Stimulated activated CD8-positive, alpha-beta memory T cell treated with anti-CD3 and anti-CD28 coated beads, Interleukin-2, amount 100 ng/mL, for 1 hour (primary cell): ENCODE measurements at places on chromosomes 11 and 22.

- no peak for DNase-seq
Observed at GRCh38 chr11:82523141-82523540, 210.5 kb downstream of the FAM181B start.

GRCh38 chr22:28442711-28443525 lies 236.7 kb downstream of the TTC28 start:
- DNase-seq: no peak

DNA sequence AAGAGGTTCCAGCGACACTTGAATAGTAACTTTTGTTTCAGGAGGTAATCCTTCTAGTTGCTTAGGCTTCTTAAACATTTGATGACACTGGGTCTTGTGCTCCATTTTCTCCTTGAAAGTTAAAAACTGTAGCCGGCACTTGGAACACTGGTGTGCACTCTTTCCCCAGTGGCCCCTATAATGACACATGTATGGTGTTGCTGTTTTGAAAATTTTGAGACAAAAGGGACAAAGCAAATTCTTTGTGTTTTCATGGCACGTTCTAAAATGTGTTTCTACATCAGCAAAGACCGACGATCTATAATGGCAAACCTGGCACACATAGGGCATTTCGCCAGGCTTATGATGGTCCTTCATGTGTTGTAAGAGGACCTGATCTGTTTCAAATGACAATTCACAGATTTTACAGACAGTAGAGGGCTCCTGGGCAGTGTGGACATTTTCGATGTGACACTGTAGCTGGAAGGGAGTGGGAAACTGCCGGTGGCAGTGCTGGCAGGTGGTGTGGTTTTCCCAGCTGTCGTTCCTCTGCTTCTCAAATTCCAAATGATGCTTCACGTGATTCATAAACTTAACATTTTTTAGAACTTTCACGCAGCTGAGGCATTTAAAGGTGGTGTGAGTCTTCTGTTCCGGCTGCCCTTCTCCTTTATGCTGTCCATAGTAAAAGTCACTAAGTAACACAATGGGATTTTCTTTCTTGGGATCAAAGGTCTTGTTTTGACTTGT lies 20.5 kb downstream of the ZNF280B start:
- no peak for DNase-seq

DNA sequence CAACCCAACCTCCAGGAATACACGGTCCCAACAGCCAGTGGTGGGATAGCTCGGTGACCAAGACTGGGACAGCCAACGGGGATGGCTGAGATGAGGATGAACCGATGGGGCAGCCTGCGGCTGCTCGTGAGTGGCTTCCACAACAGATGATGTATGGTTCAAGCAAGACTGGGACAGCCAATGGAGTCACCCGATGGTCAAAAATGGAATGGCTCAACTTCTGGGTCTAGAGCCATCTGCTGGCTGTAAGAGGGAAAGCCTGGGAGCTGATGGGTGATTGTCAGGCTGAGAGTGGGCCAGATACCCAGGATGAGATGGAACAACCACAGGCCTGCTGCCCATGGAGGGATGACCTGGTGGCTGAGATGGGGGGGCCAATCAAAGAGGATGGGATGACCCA lies 35.5 kb downstream of the SYT7 start:
- no peak for DNase-seq

GRCh38 chr22:50739894-50740293 lies 1.9 kb downstream of the ACR start:
- DNase-seq: no peak

DNA sequence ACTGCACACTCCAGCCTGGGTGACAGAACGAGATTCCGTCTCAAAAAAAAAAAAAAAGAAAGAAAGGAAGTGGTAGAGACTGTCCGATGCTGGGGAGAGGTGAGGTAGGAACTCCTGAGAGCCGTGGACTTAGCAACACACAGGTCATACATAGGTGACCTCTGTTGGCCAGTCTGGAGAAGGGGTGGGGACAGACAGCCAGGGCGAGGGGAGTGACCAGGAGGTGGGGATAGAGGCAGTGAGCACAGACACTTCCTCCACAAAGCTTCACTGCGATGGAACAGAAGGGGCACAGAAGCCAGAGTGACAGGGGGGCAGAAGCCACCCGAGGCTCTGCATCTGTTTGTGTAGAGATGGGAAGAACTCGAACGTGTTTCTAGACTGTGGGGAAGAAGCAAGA lies 47.1 kb downstream of the MYH9 start:
- no peak for DNase-seq

- no peak for DNase-seq
Observed at GRCh38 chr11:79434283-79434682, 6.5 kb downstream of the TENM4 start.

DNA sequence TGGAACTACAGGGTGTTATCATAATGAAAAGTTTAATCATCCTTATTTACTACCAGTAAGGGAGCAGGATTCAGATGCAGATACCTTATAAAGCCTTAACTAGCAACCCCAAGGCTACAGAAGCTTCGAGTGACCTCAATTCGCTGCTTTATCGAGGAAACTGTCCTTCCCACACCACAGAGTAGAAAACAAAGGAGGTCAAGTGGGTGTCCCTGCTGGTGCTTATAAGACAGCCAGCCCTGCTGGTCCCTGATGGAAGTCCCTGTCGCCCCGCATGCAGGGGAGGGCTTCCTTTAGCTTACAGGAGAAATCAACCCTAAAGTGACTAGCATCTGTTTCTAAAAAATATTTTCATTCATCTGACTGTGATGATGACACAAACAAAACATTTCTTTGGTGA lies 7.3 kb downstream of the MN1 start:
- no peak for DNase-seq

DNA sequence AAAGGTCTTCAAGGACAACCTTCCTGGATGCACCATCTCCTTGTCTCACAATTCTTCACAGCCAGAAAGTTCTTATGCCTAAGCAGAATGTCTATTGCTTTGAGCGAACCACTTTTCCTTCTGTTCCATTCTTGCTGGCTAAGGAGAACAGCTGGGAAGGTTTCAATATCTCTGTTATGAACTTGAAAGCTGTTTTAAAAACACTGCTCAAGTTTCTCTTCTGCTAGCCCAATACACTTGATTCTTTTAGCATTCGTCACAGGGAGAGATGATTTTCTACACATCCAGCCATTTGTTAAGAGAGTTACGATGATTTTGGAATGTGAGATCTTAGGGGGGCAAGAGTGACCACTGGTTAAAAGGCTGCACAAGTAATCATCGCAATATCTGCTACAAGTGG lies 249.3 kb downstream of the KIRREL3 start:
- no peak for DNase-seq

GRCh38 chr22:47011131-47011858 lies 248.8 kb downstream of the TBC1D22A start:
- DNase-seq: no peak

DNA sequence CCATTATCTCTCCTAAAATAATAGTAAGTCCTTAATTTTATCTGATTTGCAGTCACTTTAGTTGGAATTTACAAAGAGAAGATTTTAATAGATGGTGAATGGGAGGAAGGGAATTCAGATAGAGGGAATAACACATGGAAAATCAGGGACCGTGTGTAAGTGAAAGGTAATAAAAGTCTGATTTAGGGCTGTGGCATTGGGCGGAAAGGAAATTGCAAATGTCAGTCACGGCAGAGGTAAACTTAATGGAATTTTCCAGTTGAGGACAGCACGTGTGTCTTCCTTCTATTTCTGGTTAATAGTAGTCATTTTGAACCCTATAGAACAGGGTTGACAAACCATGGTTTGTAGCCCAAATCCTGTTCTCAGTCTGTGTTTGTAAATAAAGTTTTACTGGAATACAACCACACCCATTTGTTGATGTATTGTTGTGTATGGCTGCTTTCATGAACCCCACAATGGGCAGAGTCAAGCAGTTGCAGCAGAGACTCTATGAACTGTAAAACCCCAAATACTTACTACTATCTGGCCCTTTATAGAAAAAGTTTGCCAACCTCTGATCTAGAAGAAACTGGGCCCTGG lies 34.1 kb downstream of the PACS1 start:
- DNase-seq: no peak

GRCh38 chr11:17314232-17314547 lies 37.4 kb upstream of the NCR3LG1 start:
- no peak for DNase-seq

DNA sequence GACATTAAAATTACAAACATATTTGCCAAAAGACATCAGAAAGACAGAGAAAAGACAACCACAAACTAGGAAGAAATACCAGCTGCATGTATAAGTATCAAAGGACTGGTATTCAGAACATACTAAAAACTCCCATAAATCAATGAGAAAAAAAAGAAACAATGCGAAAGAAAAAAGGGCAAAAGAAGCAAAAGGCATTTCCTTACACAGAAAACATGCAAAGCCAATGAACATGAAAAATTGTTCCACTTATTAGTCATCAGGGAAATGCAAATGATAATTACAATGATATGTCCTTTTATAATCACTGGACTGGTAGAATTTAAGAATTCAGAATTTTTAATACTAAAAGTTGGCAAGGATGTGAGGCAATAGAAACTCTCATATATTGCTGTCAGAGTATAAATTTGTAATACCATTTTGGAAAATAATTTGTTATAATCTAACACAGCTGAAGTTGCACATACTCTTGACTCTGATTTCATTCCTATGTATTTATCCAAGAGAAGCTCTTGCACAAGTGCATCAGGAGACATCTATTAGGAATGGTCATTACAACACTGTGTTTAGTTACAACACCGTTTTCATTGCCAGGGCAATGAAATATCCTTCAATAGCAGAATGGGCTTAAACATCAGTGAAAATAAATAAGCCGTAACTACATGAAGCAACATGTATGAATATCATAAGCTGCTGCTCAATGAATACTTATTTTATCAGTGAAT lies 279.7 kb downstream of the SWAP70 start:
- DNase-seq: no peak

DNA sequence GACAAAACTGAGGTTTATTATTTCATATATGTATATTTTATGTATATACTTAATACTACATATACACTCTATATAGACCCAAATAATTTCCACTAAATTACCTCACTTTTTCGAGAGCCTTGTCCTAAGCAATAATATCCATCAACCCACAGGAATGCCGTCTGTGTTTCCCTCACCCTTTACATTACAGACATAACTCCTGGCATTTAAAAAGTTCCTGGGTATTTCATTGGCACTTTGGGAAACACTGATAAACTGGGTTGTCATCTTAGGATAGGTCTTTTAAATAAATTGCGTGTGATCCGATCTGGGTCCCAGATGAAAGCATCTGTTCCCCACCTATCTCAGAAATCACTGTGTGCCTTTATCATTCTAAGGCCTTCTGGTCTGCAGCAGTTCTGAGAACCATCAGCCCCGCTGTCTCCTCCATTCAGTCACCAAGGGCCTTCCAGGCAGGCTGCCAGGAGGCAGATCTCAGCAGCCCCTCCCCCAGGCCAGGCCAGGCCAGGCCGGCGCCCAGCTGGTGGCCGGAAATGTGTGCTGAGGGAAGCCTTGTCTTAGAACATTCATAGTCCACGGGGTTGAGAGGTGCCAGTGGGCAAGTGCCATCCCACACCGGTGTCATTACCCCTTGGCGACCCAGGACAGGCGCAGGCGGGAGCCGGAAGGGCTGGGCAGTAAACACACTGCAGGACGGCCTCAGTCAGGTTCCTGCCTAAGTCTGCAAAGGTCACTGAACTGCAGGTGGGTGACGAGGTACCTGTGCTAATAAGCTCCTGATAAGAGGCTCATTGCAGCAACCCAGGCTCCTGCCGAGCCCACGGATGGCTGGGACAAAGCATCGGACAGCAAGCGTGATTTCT lies 3.3 kb downstream of the FGF19 start:
- DNase-seq: no peak

DNA sequence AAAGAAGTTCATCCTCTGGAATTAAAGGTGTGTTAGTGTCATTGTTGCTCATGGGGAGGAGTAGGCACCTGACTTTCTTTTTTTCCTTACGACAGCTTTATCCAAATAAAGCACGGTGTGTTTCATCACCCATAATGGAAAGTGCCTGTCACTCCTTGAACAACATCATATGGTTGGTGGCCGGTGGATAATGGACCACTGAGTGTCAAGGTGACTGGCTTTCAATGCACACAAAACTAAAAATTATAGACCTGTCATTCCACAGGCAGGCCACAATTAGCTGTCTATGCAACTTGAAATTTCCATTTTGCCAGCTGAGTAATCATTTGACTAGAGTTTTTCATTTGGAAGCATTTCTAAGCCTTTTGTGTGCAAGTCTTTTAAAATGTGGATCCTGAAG lies 45.0 kb upstream of the MPPED2 start:
- DNase-seq: no peak

DNA sequence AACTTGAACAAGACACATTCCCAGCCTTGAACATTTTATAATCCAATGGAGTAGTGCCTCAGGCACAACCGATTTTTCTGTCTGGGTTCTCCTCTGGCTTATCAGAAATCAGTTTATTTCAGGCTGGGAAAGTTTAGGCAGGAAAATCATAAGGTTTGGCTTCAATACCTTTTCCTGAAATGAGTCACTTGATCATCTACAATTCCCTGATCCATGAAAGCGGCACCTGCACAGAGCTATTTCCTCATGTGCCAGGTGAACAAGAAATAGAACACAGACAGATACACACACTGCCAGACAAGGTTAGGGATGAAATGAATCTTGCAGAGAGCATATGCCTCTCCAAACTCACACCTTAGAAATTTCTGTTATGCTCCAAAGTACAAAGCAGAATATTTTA lies 106.7 kb upstream of the OR9G4 start:
- DNase-seq: no peak

DNA sequence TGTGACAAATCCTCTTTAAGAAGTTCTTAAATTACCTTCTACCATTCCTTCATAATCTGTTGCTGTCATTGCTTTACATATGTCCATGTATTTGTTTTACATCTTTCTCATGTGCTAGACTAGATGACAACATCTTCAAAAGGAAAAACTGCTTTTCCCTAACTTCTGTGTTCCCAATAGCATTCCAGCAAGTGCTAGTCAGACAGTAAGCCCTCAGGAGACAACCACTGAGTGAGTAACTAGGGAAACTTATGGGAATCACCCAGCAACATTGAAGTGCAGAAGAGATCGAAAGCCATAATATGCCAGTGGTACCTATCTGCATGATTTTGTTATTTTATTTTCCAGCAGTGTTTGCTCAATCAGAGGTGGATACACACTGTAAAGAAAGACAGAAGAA lies 889.7 kb upstream of the API5 start:
- DNase-seq: no peak

DNA sequence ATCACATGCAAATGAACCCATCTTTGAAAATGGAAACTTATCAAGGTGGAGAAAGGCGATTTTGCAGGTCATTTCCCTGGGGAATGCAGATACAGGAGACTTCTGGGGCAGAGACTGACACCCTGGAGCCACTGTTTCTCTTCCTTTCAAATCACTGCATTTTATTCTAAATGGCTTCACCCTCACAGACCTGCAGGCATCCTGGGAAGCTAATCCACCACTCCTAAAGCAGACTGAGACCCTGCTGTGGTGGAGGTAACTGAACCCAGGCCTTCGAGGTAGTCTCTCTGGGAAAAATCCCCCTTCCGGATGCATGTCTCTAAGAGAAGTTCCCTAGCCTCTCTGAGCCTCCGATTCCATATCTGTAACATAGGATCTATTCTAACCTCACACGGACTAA lies 20.9 kb upstream of the CSNK2A3 start:
- no peak for DNase-seq

- DNase-seq: no peak
Observed at GRCh38 chr22:32473388-32473952, 1.1 kb upstream of the FBXO7 start.

- DNase-seq: no peak
Observed at GRCh38 chr11:43574949-43575912, 105.3 kb upstream of the HSD17B12 start.
